NCI-H1436 treated with DMSO at 0.1 percent for 48 hours (cell line): ENCODE measurements at places on chromosomes 5 and 9.

DNA sequence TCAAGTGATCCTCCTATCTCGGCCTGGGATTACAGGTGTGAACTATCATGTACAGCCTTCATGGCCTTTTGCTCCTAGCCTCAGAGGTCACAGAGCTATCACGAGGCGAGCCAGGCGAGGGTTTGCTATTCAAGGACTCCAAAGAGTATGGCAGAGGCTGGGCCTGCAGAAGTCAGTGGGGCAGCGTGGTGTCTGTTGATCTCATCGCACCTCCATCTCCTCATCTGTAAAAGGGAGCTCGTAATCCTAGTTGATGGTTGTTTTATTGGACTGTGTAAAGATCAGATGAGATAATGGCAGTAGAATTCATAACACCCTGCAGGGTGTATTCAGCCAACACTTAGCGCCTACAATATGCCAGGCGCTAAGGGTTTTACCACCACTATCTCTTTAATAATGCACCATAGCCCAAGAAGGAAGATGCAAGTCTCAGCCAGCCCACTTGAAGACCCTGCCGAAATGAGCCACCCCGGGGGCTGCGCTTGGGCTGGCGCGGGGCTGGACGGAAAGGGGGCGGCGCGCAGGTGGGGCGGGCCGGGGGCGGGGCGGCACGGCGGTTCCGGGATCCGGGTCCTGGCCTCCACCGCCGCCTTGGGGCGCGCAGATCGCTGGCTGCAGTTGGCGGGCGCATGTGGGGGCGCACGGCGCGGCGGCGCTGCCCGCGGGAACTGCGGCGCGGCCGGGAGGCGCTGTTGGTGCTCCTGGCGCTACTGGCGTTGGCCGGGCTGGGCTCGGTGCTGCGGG, at the start of gene GALNT12:
Gene GALNT12, plus strand, starts transcription at position 601 of the 744 bp plus-strand sequence. Its CDS starts 29 bp downstream, at position 630.
- DNase-seq: no peak

GRCh38 chr9:121267689-121268597, at the start of gene GSN:
GSN (plus strand) TSS chr9:121268162; CDS start chr9:121301972, 33,810 bp downstream.
- no peak for DNase-seq

DNA sequence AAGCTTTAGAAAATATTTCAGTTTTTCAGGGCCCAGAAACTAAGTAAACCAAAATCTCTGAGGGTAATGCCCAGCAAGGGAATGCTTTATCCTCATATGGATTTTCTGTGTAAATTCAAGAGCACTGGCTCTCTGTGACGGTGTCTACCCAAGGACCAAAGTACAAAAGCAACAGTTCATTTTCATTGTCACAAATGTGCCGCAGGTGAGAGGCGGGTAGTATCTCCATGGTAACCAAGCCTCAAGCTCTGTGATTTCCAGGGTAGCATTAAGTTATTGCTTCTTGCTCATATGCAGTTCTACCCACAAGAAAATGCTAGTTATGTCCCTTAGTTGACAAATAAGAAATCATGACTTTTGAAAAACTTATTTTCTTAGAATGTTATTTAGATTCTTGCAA, 164.3 kb downstream of the MTRR start:
- no peak for DNase-seq

DNA sequence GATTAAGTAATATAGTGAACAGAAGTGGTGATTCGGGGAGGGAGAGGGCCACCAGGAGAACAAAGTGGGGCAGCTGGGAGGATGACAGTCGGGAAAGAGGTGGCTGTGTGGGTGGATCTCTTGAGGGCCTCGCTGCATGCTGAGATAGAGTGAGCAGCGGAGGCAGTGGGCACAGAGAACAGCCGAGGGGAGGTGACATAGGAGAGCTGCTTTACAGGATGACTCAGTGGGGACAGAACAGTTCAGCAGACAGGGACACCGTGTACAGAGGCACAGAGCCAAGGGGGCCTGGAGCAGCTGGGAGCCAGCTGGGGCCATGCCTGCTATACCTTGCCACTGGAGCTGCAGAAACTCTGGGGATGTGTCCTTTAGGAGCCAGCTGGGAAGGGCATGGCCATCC, 273.9 kb downstream of the GADD45G start:
- peak; percentile 20 for DNase-seq

- no peak for DNase-seq
Observed at GRCh38 chr9:93950619-93951601, 4.2 kb downstream of the BARX1 start.

- no peak for DNase-seq
Observed at GRCh38 chr9:108296056-108296455, 559.7 kb downstream of the ACTL7B start.

DNA sequence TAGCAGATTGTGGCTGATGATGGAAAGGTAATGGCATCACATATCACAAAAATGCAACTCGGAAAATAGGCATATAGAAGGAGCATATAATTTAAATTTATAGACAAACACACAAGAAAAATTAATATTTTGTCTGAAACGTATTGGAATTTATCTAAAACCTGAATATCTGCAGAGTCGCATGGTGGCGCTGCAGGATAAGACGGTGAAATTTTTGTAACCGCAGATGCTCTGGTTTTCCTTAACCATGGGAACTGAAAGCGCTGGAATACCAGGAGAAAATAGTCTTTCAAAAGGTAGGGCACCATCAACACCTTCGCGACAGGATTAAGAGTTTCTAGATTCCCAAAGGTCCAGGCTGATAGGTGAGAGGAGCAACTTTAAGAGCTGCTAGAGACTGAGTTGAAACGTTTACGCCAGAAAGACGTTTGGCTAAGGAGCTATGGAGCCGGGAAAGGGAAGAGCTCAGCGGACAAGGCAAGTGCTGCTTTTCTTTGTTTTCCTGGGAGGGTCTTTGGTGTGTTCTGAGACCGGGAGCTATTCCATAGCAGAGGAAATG, 11.0 kb upstream of the PCDHB15 start:
- DNase-seq: no peak

GRCh38 chr9:106745457-106745856, 117.5 kb upstream of the ZNF462 start:
- no peak for DNase-seq

DNA sequence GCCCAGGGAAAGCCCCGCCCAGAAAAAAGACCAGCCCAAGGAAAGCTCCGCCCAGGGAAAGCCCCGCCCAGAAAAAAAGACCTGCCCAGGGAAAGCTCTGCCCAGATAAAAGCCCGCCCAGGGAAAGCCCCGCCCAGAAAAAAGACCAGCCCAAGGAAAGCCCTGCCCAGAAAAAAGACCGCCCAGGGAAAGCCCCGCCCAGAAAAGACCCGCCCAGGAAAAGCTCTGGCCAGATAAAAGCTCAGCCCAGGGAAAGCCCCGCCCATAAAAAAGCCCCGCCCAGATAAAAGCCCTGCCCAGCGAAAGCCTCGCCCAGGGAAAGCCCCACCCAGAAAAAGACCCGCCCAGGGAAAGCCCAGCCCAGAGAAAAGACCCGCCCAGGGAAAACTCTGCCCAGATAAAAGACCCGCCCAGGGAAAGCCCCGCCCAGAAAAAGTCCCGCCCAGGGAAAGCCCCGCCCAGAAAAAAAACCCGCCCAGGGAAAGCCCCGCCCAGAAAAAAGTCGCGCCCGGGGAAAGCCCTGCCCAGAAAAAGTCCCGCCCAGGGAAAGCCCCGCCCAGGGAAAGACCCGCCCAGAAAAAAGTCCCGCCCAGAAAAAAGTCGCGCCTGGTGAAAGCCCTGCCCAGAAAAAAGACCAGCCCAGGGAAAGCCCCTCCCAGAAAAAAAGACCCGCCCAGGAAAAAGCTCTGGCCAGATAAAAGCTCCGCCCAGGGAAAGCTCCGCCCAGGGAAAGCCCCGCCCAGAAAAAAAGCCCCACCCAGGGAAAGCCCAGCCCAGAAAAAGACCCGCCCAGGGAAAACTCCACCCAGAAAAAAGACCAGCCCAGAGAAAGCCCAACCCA, 11.9 kb downstream of the GRIN1 start:
- DNase-seq: peak; percentile 75

- DNase-seq: no peak
Observed at GRCh38 chr5:76274571-76274970, 128.5 kb upstream of the IQGAP2 start.

DNA sequence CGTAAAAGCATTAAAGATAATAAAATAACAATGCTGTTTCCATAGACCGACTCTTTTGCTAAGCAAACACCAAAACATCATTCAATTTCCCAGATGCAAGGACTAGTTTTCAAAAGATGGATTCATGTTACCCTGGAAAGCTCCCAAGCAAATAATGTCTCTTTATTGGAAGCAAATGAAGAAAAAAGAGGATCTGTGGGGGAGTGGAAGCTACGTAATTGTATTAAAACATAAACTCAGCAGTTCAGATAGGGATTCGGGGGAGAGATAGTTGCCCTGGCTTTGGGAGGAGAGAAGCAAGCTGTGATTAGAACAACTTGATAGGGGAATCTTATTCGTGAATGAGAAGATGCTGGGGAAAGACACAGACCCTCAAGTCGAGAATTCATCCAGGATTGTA, 491.0 kb upstream of the CLINT1 start:
- DNase-seq: no peak

DNA sequence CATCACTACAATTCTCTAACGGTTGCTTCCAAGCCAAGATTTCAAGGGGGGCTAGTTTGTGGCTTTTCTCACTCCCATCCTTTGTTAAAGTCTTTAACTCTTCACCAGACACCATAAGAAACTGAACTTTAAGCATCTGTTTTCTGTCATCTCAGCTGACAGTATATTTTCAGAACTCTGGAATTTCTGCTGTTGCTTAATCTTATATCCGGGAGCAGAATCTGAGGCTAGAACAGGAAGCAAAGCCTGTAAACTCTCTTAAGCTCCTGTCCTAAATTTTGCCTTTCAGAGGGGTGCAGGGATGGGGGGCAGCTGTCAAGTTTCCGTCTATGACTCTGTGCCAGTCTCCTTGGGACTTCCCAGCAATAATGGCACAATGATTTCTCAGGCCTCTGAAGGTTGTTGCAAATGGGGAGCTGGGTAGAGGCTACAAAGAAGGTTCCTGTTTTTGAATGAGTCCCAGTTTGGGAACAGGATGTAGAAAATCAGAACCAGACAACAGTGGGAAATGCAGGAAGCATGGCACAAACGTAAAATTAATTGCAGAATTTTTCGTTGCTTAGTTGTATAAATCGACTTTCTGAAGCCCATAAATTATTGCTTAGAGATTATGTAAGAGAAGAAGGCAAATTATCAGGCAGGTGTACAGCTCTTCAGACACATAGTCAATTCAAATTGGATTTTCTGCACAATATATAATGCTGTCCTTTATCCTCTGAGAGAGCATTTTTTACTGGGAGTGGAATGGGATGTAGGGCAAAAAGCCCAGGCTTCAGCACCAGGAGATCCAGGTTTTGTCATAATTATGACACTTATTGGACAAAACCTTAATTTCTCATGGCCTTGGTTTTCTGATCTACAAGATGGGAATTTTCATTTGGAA, 430.9 kb downstream of the DMAC1 start:
- DNase-seq: no peak

DNA sequence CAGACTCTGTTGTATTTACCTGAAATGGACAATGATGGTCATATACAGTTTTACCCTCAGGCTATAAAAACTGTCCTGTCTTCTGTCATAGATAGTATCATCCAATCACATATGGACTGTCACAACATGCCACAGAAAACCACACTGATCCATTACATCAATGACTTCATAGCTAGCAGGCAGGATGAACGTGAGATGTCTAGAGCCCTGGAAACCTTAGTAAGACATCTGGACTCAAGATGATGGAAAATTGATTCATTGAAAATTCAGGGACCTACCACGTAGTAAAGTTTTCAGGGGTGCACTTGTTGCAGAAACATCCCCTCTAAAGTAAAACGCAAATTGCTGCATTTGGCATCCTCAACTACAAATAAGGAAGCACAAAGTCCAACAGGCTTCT, 284.4 kb upstream of the RGMB start:
- DNase-seq: no peak

DNA sequence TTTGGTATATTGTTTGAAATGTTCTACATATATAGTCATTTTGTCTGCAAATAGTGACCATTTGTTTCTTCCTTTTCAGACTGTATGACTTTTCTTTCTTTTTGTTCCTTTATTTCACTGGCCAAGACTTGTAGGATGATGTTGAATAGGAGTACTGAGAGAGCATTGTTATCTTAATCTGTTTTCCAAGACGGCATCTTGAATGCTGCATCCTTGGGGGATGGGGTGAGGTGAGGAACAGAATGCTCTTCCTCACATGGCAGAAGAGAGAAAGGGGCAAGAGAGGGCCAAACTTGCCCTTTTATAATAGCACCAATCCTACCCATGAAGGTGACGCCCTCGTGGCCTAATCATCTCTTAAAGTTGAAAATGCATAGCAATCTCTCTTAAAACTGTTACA, 3.7 kb upstream of the ZNF510 start:
- no peak for DNase-seq

GRCh38 chr5:67395790-67396418, 199.3 kb upstream of the CD180 start:
- DNase-seq: no peak

GRCh38 chr5:53323943-53324642, 156.3 kb upstream of the FST start:
- no peak for DNase-seq
